GF-D8 (cell line): ENCODE measurements at places on chromosomes 16 and 17.

DNA sequence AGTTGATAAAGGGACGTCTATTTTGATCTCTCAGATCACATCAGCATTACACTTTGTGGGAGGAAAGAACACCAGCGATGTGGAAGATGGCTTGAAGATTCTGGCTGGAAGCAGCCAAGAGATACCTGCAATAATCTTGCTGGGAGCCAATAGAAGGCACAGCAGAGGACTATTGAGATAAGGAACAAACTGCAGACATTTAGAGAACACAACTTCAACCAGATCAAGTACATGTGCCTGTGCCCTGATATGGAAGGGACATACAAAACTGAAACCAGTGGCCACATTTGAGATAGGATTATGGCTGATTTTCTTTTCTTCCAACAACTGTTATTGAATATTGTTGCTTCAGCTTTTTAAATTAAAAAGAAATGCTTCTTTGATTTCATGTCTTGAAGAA, 18.6 kb upstream of the PSMD7 start:
- DNase-seq: no peak

- DNase-seq: no peak
Observed at GRCh38 chr17:2194889-2195335, 108.7 kb downstream of the SMG6 start.

- no peak for DNase-seq
Observed at GRCh38 chr17:60087882-60088669, 9.4 kb upstream of the HEATR6 start.

GRCh38 chr16:84404936-84405639, 36.8 kb downstream of the ATP2C2 start:
- no peak for DNase-seq

GRCh38 chr17:57572062-57572461, 173.0 kb downstream of the CCDC182 start:
- no peak for DNase-seq

DNA sequence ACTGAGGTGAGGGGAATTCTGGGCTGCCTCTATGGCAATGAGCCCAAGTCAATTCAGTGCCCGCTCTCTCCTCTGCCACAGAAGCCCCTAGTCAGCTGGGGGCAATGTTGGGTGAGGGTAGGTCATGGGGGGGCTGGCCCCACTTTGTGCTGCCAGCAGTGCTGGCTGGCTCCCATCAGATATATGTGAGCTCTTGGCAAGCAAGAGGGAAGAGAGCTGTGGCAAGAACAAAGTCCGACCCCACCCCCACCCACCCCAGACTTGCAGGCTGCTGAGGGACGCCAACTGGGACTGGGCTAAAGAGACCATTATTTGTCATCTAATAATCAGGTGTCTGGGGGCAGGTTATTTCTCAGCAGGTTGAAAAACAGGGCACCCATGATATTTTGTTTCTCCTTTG, 89.4 kb downstream of the YPEL2 start:
- no peak for DNase-seq

GRCh38 chr16:81397058-81397878, 47.3 kb upstream of the CMIP start:
- no peak for DNase-seq

GRCh38 chr17:1648963-1649843, 463 bp downstream of the RILP start:
- no peak for DNase-seq

DNA sequence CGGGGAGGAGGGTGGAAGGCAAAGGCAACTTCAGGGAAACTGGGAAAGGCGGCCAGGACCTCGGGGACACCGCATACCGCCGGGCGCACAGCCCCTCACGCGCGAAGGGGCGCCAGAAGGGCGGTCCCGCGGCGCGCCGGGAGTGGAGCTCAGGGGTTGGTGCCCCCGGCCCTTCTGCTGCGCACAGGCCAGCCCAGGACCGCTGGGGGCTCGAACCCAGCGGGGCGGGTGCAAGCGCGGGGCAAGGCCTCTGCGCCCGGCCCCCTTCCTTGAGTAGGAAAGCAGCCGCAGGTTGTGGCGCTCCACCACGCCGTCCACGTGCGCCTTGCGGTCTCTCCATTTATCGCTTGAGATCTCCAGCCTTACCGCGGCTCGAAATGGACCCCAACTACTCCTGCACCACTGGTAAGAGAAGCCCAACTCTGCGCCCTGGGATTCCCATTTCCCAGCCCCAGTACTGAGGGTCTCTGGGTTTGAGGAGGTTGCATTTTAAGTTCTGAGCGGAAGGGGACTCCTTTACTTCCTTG, 3.0 kb upstream of the MT1A start:
- DNase-seq: no peak

GRCh38 chr16:67499106-67499505, 15.8 kb upstream of the AGRP start:
- DNase-seq: no peak

DNA sequence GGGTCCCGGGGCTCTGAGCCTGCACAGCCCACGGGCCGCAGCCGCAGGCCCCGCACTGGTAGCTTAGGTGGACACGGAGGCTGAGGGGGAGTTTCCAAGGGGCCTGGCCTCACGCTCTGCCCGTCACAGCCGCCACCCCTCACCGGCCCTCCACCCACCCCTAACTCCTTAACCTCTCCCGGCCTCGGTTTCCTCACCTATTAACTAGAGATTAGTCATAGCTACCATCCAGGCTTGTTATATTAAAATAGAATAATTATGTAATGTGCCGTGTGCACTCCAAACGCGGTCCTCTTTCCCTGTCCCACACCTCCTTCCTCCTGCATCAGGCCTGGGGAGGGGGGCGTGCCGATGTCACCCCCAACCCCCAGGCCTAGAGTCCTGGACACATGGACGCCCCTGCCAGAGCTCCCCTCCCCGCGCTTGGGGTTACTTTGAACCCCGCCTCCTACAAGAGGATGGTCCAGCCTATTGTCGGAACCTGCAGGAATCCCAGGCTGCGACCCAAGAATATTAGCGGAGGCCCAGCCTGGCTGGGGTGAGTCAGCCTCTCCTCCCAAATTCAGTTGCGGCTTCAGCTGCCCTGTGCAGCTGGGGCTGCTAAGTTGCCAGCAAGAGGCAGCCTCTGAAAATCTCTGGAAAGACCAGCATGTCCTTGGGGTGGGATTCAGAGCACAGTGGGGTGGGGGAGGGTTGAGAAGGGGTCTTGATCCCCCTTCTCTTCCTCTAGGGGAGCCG, 17.3 kb downstream of the SOCS3 start:
- no peak for DNase-seq

DNA sequence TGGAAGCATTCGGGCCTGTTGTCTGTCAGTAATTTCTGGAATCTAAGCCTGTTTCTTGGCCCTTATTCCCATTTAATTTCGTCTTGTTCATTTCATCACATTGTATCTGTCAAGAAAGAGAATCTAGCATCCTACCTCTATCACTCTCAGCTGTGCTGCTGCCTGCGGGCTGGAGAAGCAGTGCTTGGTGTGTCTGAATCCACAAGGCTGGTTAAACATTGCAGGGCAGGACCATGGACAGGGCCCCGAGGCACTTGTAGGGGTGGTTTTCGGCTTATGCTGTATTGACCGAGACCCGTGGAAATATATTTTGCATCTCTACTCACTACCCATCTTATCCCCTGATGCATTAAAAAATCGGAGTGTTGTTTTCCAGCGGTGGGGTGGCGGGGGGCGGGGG, 3.1 kb downstream of the RAB11FIP4 start:
- DNase-seq: no peak

- no peak for DNase-seq
Observed at GRCh38 chr16:49620869-49621240, 235.1 kb downstream of the ZNF423 start.

- no peak for DNase-seq
Observed at GRCh38 chr17:29032857-29033197, 10.1 kb upstream of the PIPOX start.

DNA sequence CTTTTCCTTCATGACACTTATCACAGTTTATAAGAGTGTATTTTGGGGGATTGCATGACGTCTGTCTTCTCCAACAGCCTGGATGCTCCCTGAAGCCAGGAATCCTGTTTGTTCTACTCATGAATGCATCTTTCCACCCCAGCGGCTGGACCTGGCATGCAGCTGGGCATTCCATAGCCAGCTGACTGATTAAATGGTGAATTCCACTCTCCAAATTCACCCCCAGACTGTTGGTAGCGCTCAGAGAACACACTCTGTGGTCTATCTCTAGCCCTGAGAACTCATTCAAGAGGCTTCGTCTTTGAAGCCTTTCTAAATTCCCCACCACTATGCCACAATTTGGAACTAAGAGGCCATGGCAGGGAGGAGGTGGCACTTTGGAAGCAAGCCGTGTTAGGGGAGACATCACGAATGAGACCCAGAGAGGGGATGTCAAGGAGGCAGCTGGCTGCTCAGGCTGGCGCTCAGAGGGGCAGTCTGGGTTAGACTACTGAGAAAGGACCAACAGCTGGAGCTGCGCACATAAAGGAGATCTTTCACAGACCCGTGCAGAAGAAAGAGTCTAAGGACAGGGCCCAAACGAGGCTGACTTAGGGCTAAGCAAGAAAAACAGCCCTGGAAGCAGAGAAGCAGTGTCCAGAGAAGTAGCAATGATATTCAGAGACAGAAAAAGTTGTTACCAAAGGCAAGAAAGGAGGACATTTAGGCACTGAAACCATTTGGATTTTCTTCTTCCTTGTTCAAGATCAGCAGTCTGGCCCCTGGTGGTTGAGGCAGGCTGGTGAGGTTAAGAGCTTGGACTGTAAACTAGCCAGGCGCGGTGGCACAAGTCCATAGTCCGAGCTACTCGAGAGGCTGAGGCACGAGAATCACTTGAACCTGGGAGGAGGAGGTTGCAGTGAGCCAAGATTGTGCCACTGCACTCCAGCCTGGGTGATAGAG, 42.4 kb upstream of the ZNF629 start:
- no peak for DNase-seq

DNA sequence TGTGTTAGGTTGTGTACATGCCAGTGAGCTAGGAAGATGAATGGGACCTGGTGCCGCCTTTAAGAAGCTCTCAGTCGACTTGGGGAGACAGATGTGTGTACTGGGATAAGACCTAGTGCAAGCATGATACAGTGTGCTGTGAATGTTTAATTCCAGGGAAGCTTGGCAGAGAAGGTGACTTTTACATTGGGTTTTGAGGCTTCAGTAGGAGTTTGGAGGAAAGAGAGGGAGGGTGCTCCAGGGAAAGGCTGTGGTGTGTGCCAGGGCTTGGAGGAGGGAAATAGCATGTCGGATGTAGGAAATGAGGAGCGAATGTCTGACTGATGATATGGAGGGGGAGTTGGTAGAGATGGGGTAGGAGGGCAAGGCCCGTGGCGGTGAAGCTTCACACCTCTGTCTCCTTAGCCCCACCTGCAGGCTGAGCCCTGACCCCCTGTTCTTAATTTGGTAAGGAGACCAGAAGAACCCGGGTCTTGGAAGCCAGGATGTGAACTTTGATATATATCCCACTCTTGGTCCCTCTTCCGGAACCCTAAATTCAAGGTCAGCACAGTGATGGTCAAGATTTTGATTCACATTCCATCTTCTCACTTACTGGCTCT, 76.6 kb downstream of the PLCG2 start:
- no peak for DNase-seq

DNA sequence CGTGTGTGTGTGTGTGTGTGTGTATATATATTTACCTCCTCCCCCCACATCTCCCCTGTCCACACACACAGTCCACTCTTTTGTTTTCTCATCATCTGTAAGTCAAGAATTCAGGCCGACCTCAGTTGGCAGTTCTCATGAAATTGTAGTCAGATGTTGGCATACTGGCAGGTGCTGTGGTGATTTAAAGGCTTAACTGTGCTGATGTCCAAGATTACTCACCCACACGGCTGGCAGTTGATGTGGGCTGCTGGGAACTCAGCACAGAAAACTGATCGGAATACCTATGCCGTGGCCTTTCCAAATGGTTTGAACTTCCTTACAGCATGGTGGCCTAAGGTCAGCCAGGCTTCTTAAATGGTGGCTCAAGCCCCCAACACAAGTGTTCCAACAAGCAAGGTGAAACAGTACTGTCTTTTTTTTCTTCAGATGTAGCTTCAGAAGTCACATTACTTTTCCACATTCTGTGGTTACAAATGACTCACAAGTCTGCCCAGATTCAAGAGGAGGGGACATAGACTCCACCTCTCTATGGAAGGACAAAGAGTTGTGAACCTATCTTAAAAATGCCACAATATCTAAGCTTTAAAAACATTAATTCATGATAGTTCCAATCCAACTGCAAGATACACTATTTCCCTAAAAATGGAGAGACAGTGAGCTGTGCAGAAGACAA, 198.5 kb upstream of the HS3ST4 start:
- no peak for DNase-seq

DNA sequence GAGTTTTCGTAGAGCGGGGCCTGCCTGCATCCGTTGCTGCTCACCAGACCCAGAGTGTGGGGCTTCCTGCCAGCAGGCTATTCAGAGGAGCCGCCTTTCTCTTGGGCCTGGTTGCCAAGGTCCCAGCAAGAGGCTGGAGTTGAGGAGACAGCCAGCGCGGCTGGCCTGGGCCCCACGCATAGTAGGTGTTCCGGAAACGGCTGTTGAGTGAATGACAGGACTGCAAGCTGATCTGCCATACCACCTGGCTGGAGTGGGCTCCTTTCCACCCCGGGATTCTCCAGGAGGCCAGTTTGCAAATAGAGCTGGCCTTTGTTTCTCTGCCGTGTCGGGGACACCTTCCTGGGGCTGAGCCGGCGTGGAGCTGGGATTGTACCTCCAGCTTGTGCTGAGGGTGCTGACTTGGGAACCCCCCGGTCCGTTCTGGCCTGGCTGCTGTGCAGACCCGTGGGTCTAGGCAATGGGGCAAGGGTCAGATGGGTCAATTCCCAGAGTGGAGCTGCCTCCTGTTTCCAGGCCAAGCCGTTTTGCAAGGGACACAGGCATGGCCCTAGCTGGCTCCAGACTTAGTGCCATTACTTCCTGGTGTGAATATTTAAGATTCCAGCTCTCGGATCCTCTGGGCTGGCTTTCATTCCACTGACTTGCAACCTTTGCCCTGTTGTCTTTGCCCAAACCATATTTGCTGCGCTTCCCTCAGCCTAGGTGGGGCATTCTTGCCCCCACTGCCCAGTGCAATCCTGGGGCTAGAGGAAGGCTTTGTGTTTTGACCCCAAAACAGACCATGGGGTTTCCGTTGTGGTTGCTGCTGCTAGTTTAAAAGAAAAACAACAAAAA, 68.8 kb downstream of the CMIP start:
- no peak for DNase-seq

DNA sequence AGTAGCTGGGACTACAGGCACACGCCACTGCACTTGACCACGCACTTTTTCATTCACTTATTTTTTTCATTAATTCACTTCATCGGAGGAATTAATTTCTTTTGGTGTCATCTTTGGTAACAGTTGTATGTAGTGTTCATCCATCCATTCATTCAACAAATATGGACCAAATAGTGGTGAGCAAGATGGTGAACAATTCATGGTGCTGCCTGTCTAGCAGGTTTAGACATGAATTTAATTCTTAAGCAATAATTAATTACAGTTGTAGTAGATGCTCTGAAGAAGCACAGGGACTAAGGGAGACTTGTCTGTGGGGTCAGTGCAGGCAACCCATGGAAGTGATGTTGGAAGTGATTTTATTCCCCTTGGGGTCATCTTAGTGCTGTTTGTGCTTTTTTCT, 22.4 kb downstream of the GDE1 start:
- no peak for DNase-seq

GRCh38 chr17:40605306-40605705, 40.0 kb upstream of the CCR7 start:
- no peak for DNase-seq

GRCh38 chr16:21227866-21228265, 5.6 kb upstream of the ANKS4B start:
- DNase-seq: no peak

GRCh38 chr16:64878940-64879339, 242.9 kb downstream of the CDH11 start:
- DNase-seq: no peak
